LHCN-M2 (cell line): ENCODE measurements at places on chromosomes 16 and 17. TPM values are rescaled to one million over a fixed set of nuclear protein-coding genes. Genes with fewer than 3 reads are reported as not detected.

The RCVRN gene
- not detected in 2 replicates for total RNA-seq

DNA sequence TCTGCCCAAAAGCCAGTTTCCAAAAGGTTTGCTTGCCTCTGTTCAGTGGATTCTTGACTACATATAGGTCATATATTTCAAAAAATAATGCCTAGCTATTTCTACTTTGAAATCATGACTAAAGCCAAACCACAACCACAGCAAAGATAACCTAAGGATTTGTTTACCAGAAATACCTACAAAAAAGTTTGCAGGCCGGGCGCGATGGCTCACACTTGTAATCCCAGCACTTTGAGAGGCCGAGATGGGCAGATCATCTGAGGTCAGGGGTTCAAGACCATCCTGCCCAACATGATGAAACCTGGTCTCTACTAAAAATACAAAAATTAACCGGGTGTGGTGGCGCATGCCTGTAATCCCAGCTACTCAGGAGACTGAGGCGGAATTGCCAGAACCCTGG, 15.2 kb downstream of the CARHSP1 start:
- no peak for DNase-seq

DNA sequence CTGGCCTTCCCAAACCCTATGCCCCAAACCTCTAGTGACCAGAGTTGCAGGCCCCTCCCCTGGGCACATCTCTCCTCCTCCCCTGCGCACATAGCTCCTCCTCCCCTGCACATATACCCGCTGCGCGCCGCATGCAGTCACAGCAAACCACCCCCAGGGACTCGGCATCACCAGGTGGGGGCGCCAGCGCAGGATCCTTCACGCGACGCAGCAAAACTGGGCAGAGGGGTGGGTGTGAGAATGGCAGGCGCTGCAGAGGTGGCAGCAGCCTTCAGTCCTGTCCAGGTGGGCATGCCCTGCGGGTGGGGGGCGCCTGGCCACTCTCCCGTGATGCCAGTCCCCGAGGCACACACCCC, 5.6 kb downstream of the CORO6 start:
- no peak for DNase-seq

DNA sequence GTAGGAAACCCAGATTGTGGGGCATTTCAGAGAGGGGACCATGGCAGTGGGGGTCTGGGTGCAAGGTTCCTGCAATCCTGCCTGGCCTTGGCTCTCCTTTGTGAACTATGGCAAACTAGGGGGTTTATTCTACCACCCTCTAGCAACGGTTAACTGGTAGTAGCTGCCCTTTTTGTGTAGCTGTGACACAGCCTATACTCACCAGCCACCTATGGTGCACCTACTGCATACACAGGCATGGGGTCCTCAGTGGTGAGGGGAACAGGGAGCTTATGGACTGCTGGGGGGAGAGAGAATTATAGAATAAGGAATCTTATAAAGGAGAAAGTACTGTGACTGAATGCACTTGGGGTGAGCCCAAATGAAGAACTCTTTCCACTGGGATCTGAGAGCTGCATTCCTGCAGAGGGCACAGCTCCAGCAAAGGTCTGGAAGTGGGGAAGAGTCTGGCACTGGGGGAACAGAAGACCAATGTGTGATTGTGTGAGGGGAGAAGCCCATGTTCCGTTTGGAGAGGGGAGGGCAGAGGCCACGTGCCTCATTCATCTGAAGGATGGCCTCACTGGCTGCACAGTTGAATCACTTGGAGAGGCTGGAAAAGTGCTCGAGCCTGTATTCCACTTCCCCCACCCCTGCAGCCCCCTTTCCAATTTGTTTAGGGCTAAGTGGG, 2.1 kb downstream of the MT1X start:
- DNase-seq = no peak

DNA sequence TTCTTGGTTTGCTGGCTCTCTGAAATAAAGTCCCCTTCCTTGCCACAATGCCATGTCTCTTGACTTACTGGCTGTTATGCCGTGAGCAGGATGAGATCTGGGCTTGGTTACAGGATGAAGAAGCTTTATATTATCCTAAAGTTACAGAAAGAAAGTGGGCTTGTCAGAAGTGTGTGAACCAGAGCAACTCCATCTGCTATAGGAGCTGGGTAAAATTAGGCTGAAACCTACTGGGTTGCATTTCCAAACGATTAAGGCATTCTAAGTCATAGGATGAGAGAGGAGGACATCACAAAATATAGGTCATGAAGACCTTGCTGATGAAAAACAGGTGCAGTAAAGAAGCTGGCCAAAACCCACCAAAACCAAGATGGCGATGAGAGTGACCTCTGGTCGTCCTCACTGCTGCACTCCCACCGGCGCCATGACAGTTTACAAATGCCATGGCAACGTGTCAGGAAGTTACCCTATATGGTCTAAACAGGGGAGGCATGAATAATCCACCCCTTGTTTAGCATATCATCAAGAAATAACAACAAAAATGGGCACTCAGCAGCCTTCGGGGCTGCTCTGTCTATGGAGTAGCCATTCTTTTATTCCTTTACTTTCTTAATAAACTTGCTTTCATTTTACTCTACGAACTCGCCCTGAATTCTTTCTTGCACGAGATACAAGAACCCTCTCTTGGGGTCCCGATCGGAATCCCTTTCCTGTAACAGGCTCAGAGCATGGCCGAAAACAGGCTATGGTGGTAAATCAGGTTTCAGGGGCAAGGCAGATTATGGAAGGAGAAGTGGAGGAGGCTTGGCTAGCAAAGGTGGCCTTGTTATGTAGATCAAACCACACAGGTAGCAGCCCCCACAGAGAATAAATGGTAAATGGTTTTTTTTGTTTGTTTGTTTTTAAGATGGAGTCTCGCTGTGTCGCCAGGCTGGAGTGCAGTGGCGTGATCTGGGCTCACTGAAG, 81.3 kb upstream of the C16orf82 start:
- no peak for DNase-seq
